ENCODE measurements at places on chromosomes 2 and 18. TPM values are rescaled to one million over a fixed set of nuclear protein-coding genes. Genes with fewer than 3 reads are reported as not detected.
A peak's percentile ranks its signal among the peaks of the same experiment; 100 is the strongest.

DNA sequence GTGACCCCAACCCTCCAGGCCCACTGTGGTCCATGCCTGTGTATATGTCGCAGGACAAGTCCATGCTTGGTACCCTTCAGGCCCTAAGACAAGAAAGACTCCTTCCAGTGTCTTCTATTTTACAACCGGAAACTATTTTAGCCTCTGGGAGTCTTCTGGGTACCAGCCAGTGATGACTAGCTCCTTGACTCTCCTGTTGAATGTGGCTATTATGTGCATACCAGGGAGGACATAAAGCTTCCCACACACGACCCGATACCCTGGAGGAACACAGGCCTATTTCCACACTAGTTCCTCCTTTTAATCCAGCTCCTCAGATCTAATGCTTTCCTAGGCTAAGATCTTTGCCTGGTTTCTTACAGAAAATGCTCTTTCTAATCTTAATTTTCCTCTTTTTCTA is 178.1 kb downstream of the NCKAP5 start:
- peak; percentile 71 for DNase-seq

DNA sequence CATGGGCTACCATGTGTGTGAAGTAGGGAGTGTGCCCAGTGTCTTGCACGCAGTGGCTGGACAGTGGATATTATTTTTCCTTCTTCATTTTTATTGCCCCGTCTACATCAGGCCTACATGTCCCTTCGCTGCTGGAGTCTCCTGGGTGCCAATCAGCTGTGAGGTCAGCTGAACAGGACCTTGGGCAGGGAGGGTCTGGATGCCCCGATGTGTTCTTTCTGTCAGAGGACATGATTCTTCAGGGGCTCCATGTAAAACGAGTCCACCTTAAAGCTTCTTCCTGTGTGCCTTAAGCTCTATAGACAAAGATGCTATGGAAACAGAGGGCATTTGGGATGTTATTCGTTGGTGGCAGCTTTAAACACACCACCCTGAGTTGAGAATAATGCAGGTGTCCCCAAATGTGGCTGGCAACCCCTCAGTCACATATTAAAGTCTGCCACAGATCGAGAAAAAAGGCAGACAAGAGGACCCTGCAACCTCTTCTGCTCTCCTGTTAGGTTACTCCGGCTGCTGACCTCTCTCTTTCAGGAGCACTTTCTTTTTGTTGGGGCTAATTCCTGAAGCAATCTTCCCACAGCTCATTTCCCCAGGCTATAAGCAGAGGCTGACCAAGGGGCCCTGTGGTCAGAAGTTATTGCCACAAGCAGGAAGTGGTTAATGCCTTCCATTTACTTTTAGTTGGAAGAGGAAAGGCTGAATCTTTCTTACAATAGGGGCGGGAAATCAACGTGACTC is 20.0 kb downstream of the GREB1 start:
- DNase-seq: no peak

DNA sequence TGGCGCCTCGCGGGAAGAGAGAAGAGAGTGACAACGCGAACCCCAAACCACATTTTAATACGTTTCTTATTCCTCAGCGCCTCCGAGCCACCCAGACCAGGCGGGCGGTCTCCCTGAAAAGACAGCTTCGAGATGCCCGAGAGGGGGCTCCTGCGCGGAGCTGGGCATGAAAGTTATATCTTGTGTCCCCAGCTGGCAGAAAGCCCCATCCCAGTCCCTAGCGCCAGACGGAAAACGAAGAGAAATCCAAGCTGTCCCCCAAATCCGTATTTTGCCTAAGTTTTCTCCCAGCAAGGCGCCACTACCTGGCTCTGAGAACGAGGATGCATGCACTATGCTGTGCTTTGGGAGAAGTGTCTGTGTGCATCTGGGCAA is 797 bp downstream of the NXPH2 start:
- no peak for DNase-seq

DNA sequence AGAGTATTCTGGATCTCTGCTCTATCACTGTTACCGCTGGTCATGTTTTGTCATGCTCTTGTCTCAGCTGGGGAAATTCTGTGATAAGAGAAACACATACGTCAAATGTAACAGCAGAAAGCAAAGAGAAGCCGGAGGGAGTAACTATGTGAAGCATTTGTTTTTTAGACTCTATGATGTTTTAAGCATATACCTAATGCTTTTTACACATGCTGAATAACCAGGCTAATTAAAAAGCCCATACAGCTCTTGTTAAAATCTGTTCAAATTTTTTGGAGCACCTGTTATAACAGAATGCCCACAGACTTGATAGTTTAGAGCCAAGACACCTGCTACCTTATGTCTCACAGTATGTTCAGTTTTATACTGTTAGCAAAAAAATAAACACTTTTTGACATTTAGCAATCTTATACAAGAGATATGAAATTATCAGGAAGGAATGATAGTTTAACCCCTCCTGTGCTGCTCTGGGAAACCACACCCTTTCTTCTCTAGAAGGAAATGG is 92.3 kb upstream of the TANK start:
- no peak for DNase-seq

DNA sequence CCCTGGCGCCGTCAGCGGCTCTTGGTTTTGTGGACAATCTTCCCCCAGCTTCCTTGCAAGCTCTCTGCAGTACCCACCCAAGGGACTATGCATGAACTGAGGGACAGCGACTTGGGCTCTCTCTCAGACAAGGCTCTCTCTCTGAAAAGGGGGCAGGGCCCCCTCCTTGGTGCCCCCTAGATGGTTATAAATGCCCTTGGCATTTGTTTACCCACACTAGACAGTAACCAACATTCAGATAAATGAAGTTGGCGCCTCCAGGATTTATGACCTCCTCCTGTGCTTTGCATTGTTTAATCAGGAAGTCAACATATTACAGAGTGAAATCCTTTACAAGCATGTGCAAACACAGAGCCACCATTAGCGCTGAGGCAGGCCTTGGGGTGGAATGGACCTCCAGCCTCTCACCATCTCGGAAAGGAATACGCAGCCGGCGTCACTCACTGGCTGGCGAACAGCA is 547.4 kb upstream of the ID2 start:
- DNase-seq: no peak

GRCh38 chr2:222949690-222950323 is 89.0 kb downstream of the ACSL3 start:
- no peak for DNase-seq

DNA sequence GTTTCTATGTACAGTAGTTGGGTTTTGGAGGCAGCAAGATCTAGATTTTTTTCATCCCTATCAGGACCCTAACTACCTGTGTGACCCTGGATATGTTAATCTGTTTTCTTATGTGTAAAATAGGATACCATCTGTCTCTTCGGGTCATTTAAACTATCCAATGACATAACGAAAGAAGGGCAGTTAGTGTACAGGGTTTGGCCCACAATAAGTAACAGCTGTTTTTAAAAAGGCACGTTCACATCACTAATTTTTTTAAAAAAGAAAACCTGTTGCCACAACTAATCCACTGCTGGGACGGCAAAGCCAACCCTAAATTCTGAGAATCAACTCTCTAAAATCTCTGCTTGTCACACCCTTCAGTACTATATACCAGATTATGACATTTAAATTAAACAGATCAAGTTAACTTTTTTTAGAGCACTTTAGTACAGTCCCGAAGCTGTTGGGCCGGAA is 869 bp downstream of the USP40 start:
- no peak for DNase-seq

DNA sequence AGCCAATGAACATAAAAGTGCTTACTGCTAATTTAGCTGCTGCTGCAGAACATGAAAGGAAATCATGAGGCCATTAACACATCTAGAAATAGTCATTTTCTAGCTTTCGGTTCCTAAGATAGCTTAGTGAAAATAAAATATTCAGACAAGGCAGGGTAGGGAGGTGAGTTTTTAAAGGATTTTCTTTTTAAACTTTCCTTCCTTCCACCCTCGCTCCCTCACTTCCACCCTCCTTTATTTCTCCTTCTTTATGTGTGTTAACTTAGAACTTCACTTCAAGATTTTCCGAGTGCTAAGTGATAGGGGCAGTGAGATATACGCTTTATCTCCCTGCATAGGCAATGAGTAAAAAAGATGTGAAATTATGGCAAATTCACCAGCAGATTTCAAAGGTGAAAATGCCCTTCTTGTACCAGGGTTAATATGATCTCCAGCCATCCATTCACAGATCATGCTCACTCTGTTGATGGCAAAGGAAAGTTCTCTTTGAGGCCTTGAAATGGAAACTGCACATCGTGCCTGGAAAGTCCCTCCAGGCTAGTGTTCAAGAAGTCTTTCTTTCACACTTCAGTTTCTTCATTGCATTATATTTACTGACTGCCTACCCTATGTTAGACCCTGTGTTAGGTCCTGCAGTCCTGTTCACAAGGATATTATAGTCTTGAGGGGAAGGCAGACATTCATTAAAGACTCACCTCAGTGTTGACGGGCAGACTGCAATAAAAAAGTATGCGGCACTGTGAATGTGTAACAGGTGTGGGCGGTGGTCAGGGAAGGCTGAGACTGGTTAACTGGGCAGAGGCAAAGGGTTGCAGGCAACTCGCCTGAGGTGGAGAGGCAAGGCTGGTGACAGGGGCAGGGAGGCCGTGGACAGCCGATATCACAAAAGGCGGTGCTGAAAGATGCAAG is 200.8 kb downstream of the PLCL1 start:
- DNase-seq: no peak

GRCh38 chr2:26712486-26713465 is 20.3 kb downstream of the KCNK3 start:
- DNase-seq: peak; percentile 37

DNA sequence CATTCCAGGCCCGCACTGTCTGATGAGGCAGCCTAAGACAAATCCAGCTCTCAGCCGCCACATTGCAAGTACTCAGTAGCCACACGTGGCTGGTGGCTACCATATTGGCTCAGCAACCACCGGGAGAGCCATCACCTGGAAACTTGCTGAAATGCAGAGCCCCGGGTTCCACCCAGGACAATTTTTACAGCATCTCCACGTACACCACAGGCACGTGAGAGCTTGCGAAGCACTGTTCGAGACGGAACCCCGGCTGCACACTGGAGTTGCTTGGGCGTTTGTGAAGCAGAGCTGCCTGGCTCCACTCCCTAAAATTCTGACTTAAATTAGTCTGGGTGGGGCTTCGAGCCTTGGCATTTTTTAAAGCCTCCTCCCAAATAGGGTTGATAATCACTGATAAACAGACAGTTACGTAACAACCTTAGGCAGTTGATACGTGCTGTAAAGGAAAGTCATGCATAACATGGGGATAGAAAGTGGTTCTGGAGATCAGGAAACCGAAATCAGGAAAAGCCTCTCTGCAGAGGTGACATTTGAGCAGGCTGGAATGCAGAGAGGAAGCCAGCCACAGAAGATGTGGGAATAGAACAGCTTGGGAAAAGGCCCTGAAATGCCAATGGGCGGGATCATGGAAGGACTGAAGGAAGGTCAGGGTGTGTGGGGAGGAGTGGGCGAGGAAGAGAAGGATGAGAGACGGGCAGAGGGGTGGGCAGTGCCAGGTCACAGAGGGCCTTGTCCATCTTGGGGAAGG is 6.2 kb downstream of the ASAP2 start:
- DNase-seq: no peak

DNA sequence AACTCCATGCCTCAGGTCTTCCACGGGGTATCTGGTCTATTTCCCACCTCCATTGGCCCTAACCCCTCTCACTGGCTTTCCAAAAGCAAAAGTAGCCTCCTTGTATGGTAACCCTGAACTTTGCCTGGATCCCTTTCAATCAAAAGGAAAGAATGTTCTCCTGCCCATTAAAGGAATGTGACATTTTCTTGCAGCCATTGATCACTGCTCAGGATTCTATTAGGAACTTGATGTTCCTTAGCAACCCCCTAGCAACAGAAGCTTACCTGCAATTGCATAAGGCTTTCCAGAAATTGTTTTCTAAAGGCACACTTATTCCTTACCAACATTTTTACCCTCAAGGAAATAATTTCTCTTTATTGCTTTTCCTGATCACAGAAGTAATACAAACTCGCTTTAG is 91.4 kb upstream of the AGAP1 start:
- DNase-seq: no peak

GRCh38 chr2:169080250-169081069 is 11.1 kb downstream of the DHRS9 start:
- peak; percentile 29 for DNase-seq

The FHOD3 gene
- 13.0 TPM for total RNA-seq

The PLGLB2 gene
- 3.2 TPM for total RNA-seq

The INSIG2 gene
- 20.6 TPM for total RNA-seq

The ALPG gene
- not detected for total RNA-seq

The MYO5B gene
- total RNA-seq: 0.36 TPM

The CTAGE1 gene
- not detected for total RNA-seq

The SLC16A14 gene
- under 0.01 TPM for total RNA-seq

The ASXL3 gene
- total RNA-seq: not detected

Data from osteoblast (primary cell).